ENCODE measurements at places on chromosomes 16 and 17.

DNA sequence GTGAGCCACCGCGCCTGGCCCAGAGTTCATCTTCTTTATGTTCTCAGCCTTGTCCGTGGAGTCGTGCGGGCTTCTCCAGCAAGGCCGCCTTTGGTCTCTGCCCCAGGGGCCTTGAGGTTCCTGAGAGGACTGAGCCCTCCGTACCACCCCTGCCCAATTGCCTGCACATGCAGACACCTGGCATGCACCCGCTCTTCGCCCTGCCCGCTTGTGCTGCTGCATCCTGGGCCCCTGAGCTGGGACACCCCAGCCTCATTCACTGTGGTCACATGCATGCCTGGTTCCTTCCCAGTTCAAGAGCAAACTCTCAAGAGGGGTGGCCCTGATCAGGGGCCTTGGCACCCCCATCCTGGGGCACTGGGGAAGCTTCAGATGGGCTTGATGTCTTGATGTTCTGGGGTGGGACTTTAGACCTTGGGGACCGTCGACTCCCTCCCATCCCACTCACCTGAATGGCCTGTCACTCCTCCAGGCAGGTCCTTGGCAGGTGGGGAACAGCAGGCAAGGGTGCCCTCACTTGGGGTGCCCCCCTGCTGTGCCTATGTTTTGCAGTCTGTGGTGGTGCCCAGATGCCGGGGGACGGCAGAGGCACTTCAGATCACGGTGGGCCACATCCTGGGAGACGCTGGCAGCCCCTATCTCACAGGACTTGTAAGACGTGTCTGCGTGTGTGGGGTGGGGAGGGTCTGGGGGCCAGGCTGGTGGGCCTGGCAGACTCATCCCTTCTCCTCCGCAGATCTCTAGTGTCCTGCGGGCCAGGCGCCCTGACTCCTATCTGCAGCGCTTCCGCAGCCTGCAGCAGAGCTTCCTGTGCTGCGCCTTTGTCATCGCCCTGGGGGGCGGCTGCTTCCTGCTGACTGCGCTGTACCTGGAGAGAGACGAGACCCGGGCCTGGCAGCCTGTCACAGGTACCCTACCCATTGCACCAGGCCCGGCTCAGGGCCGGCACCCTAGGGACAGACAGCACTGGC lies 12.7 kb upstream of the SPNS2 start:
- DNase-seq = no peak

GRCh38 chr16:12728469-12728868 lies 75.2 kb downstream of the CPPED1 start:
- no peak for DNase-seq

DNA sequence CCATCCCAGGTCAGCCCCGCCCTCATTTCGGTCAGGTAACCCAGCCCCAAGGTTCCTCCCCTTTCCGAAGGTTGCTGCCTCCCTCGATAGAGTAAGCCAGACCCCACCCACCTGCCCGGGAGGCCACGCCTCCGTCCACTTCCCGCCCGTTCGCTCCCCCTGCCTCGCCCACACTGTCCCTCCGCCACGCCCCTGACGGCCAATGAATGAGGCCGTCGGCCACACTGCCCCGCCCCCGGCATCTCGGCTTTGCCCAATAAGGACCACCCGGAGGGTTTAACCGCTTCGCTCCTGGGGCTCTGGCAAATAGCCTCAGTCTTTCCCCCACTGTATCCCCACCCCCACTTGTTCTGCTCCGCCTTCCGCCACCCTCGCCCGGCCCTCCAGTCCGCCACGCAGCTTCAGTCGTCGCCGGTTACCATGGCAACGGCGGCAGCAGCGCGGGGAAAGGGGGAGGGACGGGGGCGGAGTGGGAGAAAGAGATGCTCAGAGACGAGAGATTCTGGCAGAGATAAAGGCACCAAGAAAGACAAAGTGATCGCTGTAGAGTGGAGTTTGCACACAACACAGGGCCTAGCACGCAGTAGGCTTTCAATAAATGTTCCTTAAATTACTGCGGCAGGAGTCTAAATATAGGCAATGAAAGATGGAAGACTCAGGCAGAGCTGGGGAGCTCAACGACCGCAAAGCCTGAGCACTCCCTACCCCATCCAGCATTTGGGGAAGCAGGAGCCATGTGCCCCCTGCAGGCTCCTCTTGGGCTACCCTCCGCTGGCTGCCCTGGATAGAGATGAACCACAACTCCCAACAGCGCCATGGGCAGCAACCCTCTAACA lies 5.1 kb downstream of the DLG4 start:
- peak; percentile 99 for DNase-seq

GRCh38 chr17:9403257-9403656 lies 172.4 kb downstream of the STX8 start:
- no peak for DNase-seq

All from GM13977 (cell line).